MCF 10A (cell line): ENCODE measurements at places on chromosomes 4 and X.

DNA sequence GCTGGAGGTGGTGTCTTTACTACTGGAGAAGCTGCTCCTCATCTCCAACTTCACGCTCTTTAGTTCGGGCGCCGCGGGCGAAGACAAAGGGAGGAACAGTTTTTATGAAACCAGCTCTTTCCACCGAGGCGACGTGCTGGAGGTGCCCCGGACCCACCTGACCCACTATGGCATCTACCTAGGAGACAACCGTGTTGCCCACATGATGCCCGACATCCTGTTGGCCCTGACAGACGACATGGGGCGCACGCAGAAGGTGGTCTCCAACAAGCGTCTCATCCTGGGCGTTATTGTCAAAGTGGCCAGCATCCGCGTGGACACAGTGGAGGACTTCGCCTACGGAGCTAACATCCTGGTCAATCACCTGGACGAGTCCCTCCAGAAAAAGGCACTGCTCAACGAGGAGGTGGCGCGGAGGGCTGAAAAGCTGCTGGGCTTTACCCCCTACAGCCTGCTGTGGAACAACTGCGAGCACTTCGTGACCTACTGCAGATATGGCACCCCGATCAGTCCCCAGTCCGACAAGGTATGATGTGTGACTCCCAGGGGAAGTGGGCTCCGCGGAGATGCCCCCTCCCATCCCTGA lies 634 bp downstream of the LRAT start:
- no peak for DNase-seq

DNA sequence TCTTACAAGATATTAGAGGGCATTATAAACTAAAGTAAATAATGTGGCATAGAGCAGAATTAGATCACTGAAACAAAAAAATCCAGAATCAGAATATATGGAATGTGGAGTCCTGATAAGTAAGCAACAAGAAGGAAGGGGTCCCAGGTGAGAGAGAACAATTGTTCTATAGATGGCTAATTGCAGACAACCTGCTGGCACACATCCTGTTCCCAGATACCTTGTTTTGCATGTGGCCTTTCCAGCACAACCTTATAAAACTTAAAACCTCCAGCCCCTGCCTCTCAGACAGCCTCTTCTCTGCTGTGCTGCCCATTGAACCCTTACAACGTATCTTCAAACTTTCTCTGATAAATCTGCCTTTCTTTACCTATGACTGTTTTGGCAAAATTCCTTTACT lies 4.7 kb upstream of the ZNF674 start:
- no peak for DNase-seq

DNA sequence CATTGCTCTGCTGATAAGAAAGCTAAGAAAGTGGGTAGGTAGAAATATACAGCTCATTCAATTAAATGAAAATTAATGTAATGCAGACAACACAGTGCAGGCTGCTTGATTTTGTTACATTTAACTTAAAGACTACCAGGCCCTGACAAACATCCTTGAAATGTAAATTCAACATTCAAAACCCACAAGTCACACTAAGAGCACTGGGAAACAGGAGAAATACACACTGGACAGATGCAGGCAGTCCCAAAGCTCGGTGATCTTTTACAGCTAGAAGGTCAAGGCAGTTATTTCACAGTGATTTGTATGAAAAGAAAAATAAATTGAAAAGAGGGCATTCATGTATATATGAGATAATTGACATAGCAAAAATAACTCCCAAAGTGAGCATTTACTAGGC lies 94.3 kb upstream of the PLAC1 start:
- no peak for DNase-seq

DNA sequence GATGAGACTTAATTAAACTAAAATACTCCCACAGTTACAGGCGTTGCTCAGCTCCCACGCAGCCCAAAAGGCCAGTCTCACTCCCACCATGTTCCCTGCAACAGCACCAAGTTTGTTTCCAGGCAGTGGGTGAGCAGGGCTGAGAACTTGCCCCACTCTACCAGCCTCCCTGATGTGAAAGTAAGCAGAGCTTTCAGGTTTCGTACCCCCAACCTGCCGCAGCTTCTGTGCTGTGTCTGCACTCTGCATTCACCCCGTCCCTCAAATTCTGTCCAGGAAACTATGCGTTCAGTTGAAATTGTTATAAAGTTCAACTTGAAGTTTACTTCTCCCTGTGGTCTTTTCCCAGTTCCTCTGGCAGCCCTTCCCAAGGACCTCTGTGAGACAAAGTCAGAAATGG lies 17.2 kb downstream of the GLUD2 start:
- DNase-seq = no peak

GRCh38 chr4:141056473-141056872 lies 76.8 kb downstream of the RNF150 start:
- DNase-seq = no peak

DNA sequence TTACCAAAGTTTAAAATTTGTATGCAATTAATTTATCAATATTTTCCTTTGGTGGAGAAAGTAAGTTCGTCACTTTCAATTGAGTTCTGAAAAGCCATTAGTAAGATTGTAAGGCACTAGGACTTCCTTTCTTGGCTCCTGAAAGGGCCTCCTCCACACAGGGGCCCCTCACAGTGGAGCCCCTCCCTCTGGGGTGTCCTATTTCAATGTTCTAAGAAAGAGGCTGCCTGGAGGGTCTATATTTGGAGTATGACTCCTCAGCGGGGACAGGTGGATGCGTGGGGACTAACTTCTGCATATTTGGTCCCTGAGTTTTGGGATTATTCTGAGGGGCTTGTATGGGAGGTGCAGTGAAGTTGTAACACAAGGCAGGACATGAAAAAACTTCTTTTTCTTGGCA lies 1.6 kb upstream of the ARMCX4 start:
- no peak for DNase-seq

GRCh38 chrX:55702671-55703070 lies 14.9 kb upstream of the RRAGB start:
- no peak for DNase-seq
